Nucleus accumbens (tissue), 56 donors: ENCODE measurements at places on chromosomes 1 and 21.

DNA sequence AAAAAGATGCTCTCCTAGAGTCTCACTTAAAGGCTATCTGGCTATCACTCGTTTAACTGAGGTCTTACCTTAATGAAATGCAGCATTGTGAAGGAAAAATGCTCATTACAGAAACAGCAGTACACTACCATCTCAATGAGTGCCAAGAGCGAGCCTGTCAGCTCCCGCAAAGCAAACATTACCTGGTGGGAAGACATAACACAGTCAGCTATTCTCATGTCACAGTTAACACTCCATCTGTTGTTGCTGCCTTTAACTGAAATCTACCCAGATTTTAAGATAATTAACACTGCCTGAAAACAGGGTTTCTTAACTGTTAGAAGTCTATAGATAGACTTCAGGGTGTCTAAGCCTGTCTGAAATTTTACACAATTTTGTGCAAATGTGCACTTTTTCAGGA lies 39.1 kb downstream of the PCSK9 start:
- DNase-seq, result no peak

GRCh38 chr1:1203561-1204424 lies 2.6 kb downstream of the TNFRSF18 start:
- no peak for DNase-seq

- no peak for DNase-seq
Observed at GRCh38 chr21:25979845-25980616, 190.5 kb downstream of the APP start.

GRCh38 chr1:54307305-54307704 lies 98.9 kb downstream of the SSBP3 start:
- DNase-seq, result no peak

GRCh38 chr1:35745124-35745730 lies 24.6 kb downstream of the CLSPN start:
- DNase-seq, result no peak

DNA sequence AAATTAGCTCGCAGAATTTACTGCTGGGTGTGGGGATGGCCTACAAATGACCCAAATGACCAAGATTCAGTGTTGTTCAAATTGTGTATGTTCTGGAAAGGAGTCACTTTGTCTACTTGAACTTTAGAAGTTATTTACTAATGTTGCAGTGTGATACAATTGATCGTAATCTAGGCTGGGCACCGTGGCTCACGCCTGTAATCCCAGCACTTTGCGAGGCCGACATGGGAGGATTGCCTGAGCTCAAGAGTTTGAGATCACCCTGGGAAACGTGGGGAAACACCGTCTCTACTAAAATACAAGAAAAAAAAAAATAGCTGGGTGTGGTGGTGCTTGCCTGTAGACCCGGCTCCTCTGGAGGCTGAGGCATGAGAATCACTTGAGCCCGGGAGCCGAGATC lies 57.6 kb upstream of the TMPRSS2 start:
- no peak for DNase-seq

DNA sequence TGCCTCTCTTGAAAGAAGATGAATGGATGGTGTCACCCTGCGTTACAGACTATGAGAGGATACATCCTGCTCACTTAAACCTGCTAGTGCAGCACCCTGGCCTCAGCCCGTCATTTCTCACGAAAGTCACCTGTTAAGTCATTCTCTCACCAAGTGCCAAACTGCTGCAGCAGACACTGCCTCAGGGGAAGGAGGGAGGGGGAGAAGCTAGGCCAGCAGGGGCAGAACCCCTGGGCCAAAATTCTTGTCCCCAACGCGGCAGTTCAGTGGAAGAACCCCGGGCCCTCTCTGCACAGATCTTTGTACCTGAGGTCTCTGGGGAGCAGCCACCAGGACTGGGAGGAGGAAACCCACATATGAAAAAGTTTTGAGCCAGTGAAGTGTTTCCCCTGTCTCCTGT lies 37.6 kb downstream of the SYT6 start:
- DNase-seq, result no peak

- no peak for DNase-seq
Observed at GRCh38 chr1:36764798-36765197, 269.5 kb downstream of the GRIK3 start.

- no peak for DNase-seq
Observed at GRCh38 chr1:213492161-213493041, 441.4 kb downstream of the RPS6KC1 start.

- DNase-seq, result no peak
Observed at GRCh38 chr1:182699393-182700350, 15.3 kb upstream of the RGS8 start.

DNA sequence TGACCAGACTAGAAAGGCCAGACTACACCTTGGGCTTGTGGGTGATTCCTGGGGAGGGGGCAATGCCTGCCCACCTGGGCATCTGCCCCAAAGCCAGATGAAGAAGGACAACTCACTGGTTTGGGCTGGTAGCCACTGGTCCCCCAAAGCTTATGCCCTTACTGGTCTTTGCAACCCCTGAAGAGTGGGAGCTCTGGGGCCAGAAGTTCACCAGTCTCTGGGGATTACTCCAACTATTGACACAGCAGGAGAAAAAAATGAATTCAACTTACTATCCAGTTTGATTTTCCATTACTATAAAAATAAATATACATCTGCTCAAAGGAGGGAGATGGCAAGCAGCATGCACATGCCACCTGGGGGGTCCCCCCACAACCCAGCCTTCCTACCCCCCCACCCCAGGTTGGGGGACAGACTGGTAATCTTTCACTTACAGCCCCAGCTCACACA lies 2.6 kb downstream of the AHDC1 start:
- DNase-seq, result no peak

DNA sequence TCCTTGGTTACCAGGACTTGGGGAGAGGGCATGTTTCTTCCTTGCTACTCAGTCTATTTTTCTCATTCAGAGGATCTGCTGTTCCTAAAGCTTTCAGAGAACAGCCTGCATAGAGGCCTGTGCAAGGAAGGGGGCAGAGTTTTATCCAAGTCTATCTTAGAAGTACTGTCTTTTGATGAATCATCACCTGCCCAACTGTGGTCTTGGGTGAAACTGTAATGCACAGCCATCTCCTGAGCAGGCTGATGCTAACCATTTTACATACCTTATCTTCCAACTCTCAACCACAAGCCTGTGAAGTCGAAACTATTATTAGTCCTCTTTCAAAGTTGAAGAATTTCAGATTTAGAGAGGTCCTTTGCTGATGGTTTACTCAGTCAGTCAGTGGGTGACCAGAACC lies 368.0 kb downstream of the HHAT start:
- DNase-seq, result no peak

- DNase-seq, result no peak
Observed at GRCh38 chr1:77513839-77514763, 168.4 kb downstream of the ZZZ3 start.

DNA sequence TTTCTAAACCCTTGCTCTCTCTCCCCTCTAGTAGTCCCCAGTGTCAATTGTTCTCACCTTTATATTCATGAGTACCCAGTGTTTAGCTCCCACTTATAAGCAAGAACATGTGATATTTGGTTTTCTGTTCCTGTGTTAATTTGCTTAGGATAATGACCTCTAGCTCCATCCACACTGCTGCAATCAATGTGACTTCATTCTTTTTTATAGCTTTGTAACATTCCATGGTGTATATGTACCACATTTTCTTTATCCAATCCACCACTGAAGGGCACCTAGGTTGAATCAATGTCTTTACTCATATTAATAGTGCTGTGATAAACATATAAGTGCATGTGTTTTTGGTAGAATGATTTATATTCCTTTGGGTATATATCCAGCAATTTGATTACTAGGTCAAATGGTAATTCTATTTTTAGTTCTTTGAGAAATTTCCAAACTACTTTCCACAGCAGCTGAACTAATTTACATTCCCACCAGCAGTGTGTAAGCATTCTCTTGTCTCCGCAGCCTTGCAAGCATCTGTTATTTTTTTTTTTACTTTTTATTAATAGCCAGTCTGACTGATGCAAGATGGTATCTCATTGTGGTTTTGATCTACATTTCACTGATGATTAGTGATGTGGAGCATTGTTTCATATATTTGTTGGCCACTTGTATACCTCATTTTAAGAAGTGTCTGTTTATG lies 277.8 kb downstream of the LTN1 start:
- DNase-seq, result no peak

DNA sequence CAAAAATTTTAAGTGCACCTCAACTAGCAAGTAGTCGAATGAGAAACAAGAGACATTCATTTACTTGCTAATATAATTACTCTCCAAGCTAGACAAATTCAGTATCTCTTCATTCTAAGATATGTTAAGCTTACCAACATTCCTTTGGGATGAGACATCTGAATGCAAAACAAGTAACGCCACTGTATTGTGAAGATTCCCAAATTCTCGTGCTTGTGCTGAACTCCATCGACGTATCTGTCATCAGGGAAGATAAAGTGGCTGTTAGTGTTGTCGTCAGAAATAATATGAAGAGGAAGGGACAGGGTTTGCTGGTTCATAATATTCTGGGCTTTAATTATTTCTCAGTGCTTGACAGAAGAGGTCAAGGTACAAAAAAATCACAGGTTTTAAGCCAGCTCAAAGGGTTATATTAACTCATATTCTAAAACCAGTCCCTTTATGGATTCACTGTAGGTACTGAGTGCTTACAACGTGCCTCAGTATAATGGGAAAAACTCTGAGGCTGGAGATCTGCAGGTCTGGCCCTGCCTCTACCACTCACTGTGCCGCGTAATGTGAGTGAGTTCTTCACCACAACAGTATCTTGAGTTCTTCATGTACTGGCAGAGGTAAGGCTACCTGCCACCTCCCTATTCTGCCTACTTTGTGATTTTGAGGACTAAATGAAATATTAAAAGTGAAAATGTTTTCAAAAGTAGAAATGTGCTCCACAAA lies 42.0 kb downstream of the PCSK9 start:
- no peak for DNase-seq

GRCh38 chr21:21713651-21714180 lies 715.5 kb downstream of the NCAM2 start:
- DNase-seq, result no peak

DNA sequence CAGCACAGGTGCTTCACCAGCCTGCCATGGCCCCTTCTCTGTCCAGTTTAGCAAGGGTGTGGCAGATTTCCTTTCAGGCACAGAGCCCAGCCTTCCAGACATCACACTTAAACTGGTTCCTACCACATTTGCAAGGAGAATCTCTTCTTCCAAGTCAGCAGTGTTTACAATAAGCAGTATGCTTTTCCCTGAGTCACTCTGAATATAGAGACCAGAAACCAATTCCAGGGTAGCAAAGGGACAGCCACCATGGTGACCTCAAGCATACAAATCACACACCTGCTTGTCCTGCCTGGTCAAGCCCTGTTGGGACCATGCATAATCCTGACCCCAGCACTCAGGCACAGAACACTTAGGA lies 8.7 kb upstream of the CBR3 start:
- DNase-seq, result no peak

DNA sequence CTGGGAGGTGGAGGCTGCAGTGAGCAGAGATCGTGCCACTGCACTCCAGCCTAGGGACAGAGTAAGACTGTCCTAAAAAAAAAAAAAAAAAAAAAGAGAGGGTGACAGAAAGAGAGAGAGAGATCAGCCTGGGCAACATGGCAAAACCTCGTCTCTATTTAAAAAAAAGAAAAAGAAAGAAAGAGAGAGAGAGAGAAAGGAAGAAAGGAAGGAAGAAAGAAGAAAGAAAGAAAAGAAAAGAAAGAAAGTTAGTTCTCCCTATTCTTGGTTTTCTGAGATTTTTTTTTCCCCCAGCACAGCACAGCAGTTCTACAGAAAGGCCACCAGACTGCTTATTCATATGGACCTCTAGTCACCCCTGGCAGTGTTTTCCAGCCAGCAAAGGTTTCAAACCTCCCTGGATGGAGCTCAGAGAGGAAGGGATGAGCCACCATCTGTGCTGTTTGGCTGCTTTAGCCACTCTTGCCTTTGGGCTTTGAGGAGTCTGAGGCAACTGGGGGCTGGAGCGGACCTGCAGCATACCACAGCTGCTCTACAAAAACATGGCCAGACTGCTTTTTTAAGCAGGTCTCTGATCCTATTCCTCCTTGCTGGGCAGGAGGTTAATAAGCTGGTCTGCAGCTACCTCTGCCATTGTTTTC lies 10.6 kb downstream of the S100A6 start:
- DNase-seq, result no peak

DNA sequence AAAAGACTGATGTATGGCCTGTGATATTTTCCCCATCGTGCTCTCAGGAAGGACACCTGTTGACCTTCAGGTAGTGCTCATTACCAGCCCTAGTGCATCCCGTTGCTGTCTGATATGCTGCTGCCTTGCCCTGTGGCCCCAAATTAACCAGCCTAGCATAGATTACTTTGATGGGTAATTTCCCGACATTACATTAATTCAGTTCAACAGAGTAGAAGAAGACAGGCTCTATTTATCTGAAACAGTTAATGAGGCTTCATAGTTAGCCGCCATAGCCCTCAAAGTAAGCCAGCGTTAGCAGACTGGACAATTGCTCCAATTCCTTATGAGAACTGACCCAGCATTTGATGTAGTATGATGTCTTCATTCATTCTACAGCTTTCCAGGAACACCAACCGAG lies 257.6 kb downstream of the OLFM3 start:
- no peak for DNase-seq

- no peak for DNase-seq
Observed at GRCh38 chr1:158730453-158730852, 9.9 kb upstream of the OR6K3 start.

GRCh38 chr1:116586741-116587143 lies 15.9 kb upstream of the CD58 start:
- DNase-seq, result no peak

DNA sequence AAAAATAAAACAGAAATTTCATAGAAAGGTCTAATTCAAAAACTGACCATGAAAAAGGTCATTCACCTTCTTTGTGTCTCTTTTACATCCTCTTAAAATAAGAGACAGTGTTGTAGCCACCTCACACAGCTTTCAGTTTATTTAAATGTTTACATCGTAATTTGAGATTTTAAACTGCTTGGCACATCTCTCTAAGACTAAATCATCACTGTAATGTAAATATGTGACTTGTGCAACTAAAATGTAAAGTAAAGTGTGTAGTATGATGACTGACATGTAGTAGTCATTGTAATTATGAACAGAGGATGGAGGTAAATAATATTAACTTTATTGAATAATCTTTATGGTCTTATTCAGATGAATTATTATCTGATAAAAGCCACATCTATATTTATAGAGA lies 283.9 kb downstream of the KCNT2 start:
- DNase-seq, result no peak

- no peak for DNase-seq
Observed at GRCh38 chr1:47555841-47556560, 118.2 kb downstream of the FOXD2 start.

DNA sequence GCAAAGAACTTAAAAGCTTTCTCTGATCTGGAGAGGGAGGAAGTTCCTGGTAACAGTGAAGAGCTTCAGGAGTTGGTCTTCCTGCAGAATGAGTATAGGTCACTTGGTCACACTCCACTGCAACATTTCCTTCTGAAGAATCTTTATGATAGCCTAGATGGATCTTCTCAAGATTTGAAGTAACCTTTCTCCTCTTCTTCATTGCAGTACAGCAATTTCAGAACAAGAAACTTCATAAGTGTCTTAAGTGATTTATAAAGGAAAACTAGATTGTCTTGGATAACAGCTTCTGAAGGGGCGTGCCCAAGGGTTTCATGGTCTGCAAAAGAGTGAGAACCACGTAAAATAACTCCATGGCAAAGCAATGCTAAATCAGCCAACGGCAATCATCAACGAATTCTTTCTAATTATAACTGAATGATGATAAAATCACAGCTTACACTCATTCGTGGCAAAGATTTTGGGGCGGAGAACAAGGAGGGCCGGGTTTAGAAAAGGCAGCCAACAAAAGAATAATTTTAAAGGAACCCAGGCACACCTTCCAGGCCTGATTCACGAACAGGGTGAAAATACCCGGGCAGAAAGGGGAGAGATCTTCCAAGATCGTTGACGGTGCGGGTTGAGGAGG lies 53.9 kb upstream of the ASPM start:
- no peak for DNase-seq

- DNase-seq, result no peak
Observed at GRCh38 chr21:31473685-31474345, 129.8 kb upstream of the TIAM1 start.
